ENCODE measurements at places on chromosomes 4 and X. TPM values are rescaled to one million over a fixed set of nuclear protein-coding genes. Genes with fewer than 3 reads are reported as not detected.

The MAP3K15 gene
- 0.59 TPM for total RNA-seq

The C4orf36 gene
- total RNA-seq: 5.6 TPM

GRCh38 chr4:13829457-13829856 is 201.9 kb upstream of the BOD1L1 start:
- DNase-seq: no peak

GRCh38 chrX:18286322-18286831 is 65.7 kb upstream of the BEND2 start:
- DNase-seq: no peak

- DNase-seq: peak; percentile 64
Measured at GRCh38 chrX:154046031-154046781, 26.5 kb upstream of the IRAK1 start.

The GAGE1 gene
- total RNA-seq: not detected

The CWH43 gene
- total RNA-seq: not detected

DNA sequence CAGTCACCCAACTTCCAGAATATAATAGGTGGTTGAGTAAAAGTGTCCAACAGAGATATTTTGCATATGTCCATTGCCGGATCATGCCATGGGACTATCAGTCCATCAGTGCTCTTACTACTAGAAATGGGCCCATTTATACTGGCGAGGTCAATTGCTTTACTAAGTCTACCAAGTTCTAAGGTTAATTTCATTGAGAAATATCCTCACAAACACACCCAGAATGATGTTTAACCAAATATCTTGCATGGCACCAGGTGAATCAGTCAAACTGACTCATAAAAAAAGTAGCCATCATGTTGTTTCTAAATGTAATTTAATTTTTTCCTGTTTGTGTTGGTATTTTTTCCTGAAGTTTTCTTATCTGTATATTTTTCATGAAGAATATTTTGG is 1217.0 kb downstream of the RAPGEF2 start:
- no peak for DNase-seq

DNA sequence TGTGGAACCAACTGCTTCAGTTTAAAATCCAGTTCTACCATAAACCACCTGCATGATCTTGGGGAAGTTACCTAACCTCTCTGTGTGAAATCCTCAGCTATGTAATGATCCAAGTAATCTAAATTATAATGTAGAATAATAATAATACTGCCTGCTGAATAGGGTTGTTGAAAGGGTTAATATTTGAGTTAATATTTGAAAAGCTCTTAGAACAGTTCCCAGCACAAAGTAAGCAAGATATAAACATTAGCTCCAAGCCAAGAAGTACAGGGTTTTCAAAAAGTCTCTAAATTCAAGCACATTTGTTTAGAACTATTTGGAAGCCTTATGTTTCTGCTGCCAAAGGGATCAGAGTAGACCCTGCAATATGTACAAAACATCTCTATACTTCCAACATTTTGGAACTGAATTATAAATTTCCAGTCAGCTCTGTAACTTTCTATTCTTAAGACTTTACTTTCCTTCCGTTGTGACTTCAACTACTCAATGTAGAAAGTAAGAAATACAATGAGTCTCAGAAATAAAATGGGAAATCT is 76.7 kb upstream of the FAM9C start:
- no peak for DNase-seq

DNA sequence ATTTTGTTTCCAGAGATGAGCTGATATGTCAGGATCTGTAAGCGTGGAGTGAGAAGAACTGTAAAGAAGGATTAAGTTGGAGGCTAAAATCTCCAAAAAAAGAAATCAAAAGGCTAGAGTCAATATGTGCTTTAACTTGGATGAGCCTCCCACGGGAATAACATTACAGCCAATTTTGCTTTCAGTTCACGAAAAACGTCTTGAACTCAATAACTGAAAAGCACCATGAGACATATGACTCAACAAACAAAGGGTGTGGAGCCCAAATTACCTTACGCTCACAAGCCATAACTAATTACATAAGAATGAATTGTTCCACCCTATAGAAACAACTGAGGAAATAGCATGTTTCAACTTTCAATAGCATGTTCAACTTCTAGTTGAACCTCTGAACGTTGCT is 22.3 kb downstream of the TMPRSS11D start:
- DNase-seq: no peak

The MUC7 gene
- total RNA-seq: not detected

The CXorf49B gene
- not detected for total RNA-seq

DNA sequence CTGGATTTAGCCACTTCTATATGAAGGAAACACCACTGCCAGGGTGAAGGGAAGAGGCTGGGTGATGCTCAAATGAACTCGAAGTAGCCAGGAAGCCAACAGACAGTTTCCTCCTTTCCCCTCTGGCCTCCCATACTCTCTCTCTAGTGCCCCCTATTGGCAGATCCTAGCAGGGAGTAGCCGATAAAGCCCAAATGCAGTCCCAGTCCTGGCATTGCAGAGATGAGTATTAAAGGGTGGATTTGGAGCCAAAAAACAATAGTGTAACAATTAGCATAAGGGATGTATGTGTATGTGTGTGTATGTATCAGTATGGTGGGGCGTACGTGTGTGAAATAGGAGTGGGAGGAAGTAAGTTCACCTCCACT is 213.8 kb upstream of the LDB2 start:
- DNase-seq: no peak

GRCh38 chr4:55524844-55525571 is 21.7 kb downstream of the CLOCK start:
- DNase-seq: no peak

GRCh38 chr4:51855751-51856150 is 12.8 kb downstream of the DCUN1D4 start:
- DNase-seq: no peak

DNA sequence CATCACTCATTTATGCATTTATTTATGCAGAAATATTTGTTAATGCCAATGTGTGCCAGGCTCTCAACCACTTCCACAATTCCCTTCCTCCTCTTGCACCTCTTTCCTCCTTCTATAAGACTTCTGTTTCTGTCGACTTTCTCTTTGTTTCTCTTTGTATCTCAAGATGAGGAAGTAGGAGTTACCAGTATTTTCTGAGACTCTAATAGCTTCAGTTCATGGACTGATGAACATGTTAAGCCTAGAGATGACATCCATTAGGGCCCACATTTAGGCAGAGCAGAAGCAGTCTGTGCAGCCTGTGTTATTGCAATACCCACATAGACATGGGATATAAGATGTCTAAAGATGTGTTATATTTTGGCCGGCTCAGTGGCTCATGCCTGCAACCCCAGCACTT is 241.8 kb upstream of the SMIM31 start:
- DNase-seq: no peak

GRCh38 chrX:13309631-13310030 is 10.2 kb downstream of the ATXN3L start:
- DNase-seq: no peak

The RTL5 gene
- total RNA-seq: 8.7 TPM

The RNF128 gene
- 1.2 TPM for total RNA-seq

The UCP1 gene
- total RNA-seq: 0.61 TPM

The TAB3 gene
- total RNA-seq: 19.0 TPM

DNA sequence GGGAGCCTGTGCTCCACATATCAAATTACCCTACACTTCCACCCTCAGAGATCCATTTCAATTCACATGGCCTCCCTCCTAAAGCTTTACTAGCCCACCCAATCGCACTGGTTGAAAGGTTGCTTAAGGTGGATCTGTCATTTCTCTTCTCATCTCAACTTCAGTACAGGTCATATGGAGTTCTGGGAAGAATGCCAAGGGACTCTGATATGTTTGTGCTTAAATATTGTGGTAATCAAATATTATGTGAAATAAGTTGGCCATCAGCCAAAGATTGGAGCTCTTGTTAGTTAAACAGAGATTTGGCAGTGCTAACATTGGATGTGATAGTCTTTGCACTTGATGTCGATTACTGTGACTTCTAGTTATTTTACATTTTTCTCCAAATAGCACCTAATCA is 20.5 kb downstream of the SEPTIN6 start:
- DNase-seq: no peak

The CSN1S1 gene
- total RNA-seq: not detected
